ENCODE measurements at places on chromosomes 1 and 21.

DNA sequence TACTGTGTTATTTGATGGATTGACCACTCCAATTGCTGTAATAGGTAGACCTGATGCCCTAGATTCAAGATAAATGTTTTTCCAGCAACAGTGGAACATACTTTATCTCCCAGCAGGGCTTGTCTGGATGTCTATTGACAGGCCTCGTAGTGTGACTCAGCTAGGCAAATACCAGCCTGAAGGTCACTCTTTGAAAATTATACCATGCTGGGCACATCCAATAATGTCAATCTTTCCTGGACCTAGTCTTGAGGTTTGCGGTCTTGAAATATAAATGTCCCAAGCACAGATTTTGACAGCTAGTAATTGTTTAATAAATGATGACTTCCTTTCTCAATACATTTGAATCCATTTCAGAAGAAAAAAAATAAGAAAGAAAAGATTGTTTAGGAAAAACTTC, 1138.0 kb upstream of the TMPRSS15 start:
- no peak for DNase-seq

DNA sequence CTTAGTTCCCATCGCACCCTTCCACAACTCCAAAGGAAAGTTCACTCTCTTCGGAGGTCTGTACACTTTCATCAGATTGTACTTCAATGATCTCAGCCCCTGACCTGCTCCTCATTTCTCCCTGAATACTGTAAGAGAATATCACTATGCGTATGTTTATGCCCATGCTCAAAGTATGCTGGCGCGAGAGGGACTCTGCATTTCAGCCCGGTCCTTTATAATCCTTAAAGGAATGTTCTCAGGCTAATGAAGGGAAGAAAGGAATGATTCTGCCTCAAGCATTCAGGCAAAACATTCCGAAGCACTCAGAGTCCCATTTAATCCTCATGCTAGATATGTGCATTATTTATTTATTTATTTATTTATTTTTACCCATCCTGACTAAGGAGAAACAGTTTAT, 76.8 kb downstream of the PLD5 start:
- DNase-seq = no peak

DNA sequence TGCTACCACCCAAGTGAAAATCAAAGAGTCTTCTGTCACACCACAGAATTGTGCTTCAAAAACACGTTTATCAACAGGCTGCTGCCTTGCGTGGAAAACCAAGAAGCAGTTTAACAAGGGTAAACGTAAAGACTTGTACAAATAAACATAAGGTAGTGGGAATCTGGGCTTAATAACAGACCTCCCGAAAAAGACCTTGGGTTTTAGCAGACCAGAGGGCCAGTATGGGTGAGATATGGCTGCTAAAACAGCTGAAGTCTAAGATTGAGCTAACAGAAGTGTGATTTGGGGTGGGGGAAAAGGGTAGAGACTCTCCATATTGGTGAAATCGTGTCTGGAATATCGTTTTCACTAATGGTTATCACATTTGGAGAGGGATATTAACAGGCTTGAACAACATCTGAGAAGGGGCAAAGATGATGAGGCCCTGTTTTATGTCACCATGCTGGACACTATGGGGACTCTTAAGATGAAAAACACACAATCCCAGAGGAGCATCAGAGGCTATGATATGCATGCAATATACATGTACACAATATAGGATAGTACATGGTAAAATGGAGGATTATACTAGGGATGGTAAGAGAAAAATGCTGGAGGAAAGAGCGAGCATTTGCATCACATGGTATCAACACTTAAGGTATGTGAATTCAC, 1.4 kb downstream of the MOV10 start:
- no peak for DNase-seq

- peak; percentile 41 for DNase-seq
Observed at GRCh38 chr1:59699227-59699847, 115.4 kb upstream of the HOOK1 start.

- no peak for DNase-seq
Observed at GRCh38 chr1:3520419-3521378, 66.2 kb downstream of the ARHGEF16 start.

- no peak for DNase-seq
Observed at GRCh38 chr1:157734321-157734720, 33.8 kb upstream of the FCRL3 start.

GRCh38 chr1:71240656-71241055, 159.8 kb upstream of the ZRANB2 start:
- DNase-seq = no peak

GRCh38 chr1:148385371-148386030, 97.6 kb downstream of the PPIAL4G start:
- peak; percentile 11 for DNase-seq
